ENCODE measurements at places on chromosomes 2 and 18.

- DNase-seq, result no peak
These were observed 654.9 kb downstream of the ADCYAP1 start for GRCh38 chr18:1559563-1559962.

DNA sequence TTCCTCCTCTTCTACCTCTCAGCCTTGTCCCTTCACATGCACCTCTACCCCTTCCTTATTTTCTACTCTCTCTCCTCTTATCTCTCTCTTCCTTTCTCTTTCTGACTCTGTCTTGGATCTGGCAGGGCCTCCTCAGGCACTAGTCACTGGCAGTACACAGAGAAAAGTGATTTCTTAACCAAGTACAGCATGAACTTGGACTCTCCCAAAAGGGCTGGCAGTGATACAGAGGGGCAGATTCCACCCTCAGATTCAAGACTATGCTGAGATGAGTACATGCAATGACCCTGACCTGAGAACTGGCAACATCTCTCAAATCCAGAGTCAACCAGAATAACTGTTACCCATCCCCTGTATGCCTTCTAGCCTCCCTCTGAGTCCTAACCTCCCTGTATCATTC lies 4.3 kb downstream of the AOX1 start:
- DNase-seq, result no peak

DNA sequence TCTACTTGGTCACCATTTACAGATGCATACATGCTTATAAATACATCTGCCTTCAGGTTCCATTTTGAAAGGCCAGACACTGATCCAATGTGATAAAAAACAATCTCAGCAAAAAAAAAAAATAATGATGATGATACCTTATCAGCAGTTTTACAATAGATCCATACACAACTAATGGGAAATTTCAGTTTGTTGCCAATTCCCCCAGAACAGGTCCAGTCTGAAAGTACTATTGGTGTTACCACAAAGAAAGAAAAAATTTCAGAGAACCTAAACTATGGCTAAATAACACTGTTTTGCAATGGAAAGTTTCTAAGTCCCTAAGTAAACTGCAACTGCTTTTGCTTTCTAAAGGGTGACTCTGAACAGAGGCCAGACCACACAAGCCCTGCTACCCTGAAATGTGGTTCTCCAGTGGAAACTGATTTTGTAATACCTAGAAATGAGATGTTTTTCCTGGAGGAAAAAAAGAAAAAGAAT lies 54.1 kb downstream of the LPIN2 start:
- DNase-seq, result no peak

DNA sequence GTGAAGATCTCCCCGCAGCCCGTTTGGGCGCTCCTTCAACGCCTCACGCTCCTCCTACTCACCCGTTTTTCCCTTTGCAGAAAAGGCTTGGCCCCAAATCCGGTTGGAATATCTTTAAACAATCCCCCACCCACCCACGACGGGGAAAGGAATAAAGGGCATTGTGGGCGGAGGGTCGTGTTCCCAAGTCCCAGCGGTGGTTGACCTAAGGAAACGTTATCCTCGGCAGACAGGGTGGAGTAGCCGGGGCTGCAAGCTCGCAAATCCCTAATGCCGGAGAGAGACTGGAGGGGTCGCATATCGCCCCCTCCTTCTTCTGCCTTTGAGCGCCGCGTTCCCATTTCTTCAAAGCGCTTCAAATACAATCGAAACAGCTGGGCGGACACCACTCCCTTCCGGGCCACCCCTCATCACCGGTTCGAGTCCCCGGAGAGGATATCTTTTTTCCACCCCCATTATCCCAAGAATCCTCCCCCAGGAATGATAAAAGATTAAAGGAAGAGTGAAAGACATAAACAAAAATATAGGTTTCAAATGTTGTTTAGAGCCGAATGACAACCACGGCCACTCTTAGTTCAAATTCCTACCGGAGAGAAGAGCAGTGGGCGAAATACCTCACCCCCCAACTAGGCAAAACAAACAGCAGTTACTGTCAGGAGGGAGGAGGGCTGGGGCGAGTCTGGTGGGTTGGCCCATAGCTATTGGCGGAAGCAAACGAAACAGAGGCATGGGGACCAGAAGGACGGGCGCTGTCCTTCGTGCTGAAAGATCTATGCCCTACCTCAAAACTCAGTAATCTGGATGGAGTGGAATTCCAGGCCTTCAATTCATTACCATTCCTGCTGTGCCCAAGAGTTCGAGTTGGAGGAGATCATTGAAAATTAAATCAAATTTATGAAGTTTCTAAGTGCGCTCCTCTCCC lies 2.8 kb upstream of the GAD1 start:
- no peak for DNase-seq

GRCh38 chr2:8602809-8603208 lies 79.0 kb upstream of the ID2 start:
- DNase-seq, result no peak

DNA sequence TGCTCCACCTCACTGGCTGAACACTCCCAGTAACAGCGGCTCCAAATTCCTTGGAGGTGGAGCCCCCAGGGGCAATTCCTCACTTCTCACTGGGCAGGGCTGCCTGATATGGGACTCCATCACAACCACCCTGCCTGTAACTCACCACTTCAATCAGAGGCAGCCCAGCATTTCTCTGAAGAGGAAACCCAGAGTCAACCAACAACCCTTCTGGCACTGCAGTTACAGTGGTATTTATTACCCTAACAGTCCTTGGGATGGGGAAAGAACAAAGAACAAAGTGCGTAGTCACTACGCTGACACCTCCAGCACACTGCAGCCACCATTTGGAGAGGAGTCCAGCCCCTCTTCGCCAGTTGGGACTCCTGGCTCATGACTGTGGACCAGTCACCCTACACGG lies 85.7 kb upstream of the GALNT13 start:
- DNase-seq, result no peak
